ENCODE measurements at places on chromosomes 16 and 17. TPM values are rescaled to one million over a fixed set of nuclear protein-coding genes. Genes with fewer than 3 reads are reported as not detected.

RND2 gene
- total RNA-seq = 0.60 TPM

SLC4A1 gene
- not detected for total RNA-seq

ADAP2 gene
- total RNA-seq = 1.3 TPM

PERCC1 gene
- total RNA-seq = not detected

CD68 gene
- total RNA-seq = 21.0 TPM

ABCA8 gene
- 78.8 TPM for total RNA-seq

PDE6G gene
- total RNA-seq = not detected

NAGS gene
- total RNA-seq = 2.2 TPM

KLHL10 gene
- 0.16 TPM for total RNA-seq

NPW gene
- 0.47 TPM for total RNA-seq

MT3 gene
- not detected for total RNA-seq

MT1M gene
- 3.9 TPM for total RNA-seq

IL17C gene
- not detected for total RNA-seq

PTX4 gene
- total RNA-seq = not detected

CWC25 gene
- total RNA-seq = 8.4 TPM

KCNH4 gene
- not detected for total RNA-seq

SERPINF2 gene
- 0.17 TPM for total RNA-seq

TMC6 gene
- 0.47 TPM for total RNA-seq

BAIAP3 gene
- 0.32 TPM for total RNA-seq

RNF112 gene
- total RNA-seq = 0.34 TPM

DRC7 gene
- total RNA-seq = 0.32 TPM

CLDN9 gene
- total RNA-seq = under 0.01 TPM

RGS9 gene
- 3.2 TPM for total RNA-seq

DCAF7 gene
- total RNA-seq = 8.2 TPM

ENGASE gene
- 9.9 TPM for total RNA-seq

CIBAR2 gene
- not detected for total RNA-seq

SLC16A13 gene
- 0.47 TPM for total RNA-seq

TSNAXIP1 gene
- 1.5 TPM for total RNA-seq

BCL6B gene
- under 0.01 TPM for total RNA-seq

ACSM2A gene
- total RNA-seq = not detected

CD19 gene
- total RNA-seq = not detected

SLFN14 gene
- not detected for total RNA-seq

VKORC1 gene
- 91.7 TPM for total RNA-seq

MYH1 gene
- not detected for total RNA-seq

KRT36 gene
- not detected for total RNA-seq

GRAPL gene
- 0.16 TPM for total RNA-seq

PYCARD gene
- total RNA-seq = 105 TPM

KRTAP4-6 gene
- total RNA-seq = not detected

TBX2 gene
- 31.3 TPM for total RNA-seq

CHD3 gene
- total RNA-seq = 439 TPM

RAB37 gene
- total RNA-seq = 0.60 TPM

RPS2 gene
- 3,167 TPM for total RNA-seq

OTOA gene
- total RNA-seq = under 0.01 TPM

DHRS11 gene
- total RNA-seq = 7.6 TPM

TMEM114 gene
- not detected for total RNA-seq

ZNF200 gene
- 6.3 TPM for total RNA-seq

FSCN2 gene
- total RNA-seq = 2.8 TPM

GPR142 gene
- total RNA-seq = not detected

DNASE1L2 gene
- 1.1 TPM for total RNA-seq

HSD17B1 gene
- total RNA-seq = 5.7 TPM

MYH11 gene
- under 0.01 TPM for total RNA-seq

G6PC3 gene
- total RNA-seq = 29.9 TPM

TMEM98 gene
- total RNA-seq = 102 TPM

C1QTNF8 gene
- not detected for total RNA-seq

TOB1 gene
- 17.0 TPM for total RNA-seq

COG8 gene
- total RNA-seq = 24.0 TPM

MC1R gene
- 7.4 TPM for total RNA-seq

MT1F gene
- not detected for total RNA-seq

CD300A gene
- total RNA-seq = not detected
